HS-27A (cell line): ENCODE measurements at places on chromosomes 7 and 10.

GRCh38 chr7:12771378-12771877 is 84.0 kb downstream of the ARL4A start:
- DNase-seq, result no peak

DNA sequence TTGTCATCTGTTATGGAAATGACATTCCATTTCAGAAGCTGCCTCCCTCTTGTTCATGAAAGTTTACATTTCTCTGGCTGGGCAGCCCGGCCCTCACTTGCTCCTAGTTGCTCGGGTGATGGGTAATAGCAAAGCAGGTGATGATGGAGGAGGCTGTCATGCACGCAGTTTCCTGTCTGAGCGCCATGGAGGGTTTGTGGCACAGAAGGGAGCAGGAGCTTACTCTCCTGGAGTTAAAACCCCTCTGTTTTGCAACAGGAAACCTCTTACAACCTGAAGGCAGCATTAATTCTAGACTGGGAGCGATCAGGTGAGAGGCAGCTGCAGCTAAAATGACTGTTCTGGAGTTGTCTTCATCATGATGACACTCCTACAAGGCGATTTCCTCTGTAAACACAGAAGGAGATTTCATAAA is 34.1 kb upstream of the MKI67 start:
- no peak for DNase-seq

DNA sequence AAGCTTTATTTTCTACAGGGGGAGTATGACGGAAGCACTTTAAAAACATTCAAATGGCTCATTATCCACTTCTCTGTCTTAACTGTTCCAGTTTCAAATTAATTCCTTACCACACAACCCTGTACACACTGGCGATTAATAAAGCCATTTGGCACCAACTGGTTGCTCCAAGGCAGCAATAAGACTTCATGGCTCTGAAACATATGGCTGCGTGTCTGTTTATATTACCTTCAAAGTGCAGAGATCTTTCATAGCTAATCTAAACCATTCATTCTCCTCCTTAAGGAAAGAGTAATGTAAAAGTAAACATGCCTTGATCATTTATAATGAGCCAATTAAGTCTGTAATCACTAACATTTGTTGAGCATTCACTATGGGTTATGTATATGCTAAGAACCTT is 325.7 kb downstream of the PARD3 start:
- DNase-seq, result no peak

GRCh38 chr10:124546957-124547646 is 85.5 kb downstream of the LHPP start:
- no peak for DNase-seq

GRCh38 chr10:80520661-80521470 is 16.8 kb upstream of the SH2D4B start:
- no peak for DNase-seq

DNA sequence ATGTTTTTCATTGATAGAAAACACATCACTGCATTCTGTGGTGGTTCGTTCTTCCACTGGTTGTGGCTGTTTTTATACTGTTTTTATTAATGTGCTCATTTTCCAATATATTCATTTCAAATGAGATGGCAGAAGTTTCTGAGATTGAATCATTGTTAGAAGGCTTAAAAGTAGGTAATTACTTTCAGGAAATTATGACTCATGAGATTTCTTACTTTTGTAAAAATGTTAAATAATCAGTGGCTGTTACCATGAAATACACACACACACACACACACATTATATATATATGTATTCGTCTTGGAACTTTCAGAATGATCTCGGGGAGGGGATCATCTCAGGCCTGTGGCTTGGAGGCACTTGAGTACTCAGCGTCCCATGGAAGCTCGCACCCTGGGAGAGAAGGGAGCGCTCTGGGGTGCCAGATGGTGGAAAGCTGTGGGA is 66.1 kb downstream of the ZMYND11 start:
- no peak for DNase-seq

GRCh38 chr7:39583539-39583938 is 17.3 kb downstream of the YAE1 start:
- DNase-seq, result no peak

GRCh38 chr10:123560301-123561140 is 105.6 kb upstream of the GPR26 start:
- DNase-seq, result no peak

- no peak for DNase-seq
Measured at GRCh38 chr10:127906548-127907377, at the start of gene PTPRE. Gene PTPRE (plus strand): TSS chr10:127907103. CDS start chr10:128040882, 133,779 bp downstream.

DNA sequence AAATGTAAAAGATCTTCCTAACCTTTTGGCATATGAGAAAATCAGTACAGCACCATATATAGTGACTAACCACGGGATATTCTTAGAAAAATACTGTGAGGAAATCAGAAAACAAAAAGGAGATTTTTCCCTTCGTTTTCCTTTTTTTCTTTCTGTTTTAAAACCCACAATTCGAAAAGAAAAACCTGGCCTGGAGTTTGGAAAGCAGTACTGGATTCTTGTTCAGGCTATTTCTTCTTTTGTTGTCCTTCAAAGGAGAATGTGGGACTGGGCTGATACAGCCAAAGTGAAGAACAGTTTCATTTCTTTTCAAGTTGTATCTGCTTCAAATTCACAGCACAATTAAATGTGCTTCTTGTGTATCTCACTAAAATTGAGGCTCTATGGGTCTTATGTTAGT is 156.8 kb upstream of the PHYHIPL start:
- DNase-seq, result no peak

- no peak for DNase-seq
Measured at GRCh38 chr10:44827431-44828006, 83.6 kb upstream of the TMEM72 start.

GRCh38 chr7:100720671-100721504 is 620 bp downstream of the EPO start:
- DNase-seq, result no peak
